Fibroblast of skin of left biceps (primary cell): ENCODE measurements at places on chromosomes 1 and 21.
A peak's percentile ranks its signal among the peaks of the same experiment; 100 is the strongest.

GRCh38 chr1:232599178-232600041, 30.5 kb downstream of the SIPA1L2 start:
- DNase-seq, result no peak

DNA sequence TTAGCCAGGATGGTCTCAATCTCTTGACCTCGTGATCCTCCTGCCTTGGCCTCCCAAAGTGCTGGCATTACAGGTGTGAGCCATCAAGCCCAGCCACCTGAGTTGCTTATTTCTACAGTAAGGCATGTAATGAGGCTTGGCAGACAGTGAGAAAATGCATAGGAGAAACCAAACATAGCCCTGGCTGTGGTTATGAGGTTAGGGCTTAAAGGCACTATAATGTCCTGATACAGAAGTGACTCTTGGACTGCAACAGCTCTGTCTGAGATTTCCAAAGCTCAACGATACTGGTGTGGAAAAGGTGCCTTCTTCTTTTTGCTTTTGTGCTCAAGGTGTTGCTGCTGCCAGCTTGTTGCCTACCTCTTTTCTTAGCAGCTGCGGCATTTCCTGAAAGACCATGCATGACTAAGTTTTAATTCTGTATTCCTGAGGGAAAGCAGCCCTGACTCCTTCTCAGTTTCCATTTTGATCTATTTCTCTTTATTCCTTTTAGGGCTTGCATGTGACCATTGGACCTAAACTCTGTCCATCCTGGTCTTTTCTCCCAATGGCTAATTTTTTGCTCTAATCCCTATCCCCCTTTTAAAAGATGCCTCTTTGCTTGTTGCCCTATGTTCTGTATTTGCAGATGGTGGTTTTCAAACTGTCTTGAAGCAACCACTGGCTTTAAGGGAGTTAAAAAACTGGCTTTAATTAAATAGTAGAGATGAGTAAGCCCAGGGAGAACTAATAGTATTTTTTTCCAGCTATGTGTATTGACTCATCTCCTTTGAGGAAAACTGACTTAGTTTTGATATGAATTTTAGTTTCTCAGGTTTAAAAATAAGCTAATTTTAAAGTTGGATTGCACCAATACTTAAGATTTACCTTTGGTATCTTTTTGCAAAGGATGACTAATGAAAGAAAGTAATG, 70.3 kb downstream of the KIF1B start:
- DNase-seq, result peak; percentile 33

DNA sequence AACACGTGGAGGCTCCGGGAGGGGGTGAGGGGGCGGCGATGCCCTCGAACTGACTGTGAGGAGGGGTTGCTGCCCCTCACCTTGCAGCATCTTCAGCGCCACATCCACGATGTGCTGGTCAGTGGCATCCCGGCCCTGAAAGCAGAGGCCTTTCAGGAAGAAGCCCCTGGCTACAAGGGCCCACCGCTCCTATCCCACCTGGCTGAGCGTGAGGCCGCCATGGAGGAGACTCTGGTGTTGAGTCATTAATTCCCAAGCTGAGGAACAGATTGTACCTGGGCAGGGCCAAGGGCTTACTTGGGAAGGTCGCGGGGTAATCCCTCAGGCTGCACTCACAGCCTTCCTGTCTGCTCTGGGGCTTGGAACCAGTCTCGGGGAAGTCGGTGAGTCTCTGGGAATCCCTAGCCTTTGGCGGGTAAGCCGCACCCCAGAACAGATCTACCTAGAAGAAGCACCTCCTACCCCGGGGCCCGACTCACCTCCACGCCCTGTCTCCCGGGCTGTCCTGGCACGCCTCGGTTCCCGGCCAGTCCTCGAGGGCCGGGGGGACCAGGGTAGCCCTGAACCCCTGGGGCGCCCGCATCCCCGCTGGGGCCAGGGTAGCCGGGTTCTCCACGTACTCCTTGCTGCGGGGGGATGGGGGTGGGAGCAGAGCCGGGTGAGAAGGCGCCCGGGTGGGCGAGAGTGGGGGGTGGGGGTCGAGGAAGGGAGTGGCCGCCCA, 13.9 kb downstream of the COL9A2 start:
- no peak for DNase-seq

DNA sequence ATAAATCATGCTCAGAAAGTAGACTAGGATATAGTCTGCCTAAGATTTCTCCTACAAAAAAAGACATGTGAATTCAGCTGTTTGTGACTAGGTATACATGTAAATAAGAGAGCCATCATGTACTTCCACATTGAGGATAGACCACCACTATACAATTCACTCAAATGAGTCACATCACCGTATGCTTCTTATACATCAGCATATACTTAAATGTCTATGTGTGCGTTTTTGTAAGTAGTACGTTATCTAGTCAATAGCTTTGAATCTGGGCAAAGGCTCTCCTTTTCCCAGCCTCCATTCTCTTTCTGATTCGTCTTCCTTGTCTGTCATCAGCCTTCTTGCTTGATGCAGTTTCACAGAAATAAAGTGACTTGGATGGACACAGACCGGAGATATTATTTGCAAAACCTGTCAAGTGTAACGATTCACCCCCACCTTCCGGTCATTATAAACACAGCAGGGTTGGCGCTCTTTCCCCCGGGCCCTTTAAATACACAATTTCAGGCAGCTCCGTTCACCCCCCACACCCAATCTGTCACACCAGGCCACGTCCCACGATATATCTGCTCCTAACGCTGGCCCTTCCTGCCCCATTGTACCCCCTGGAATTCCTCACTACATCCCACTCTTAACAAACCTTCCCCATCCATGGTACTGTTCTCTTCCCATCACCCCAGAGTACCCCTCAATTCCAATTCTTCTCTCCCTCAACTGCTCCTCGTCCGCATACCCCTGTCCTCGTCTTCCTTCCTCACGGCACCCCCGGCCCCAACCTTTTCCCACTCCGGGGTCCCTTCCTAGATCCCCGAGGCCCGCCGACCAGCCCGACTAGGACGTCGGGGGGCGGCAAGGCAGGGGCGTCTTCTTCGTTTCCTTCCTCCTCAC, 636 bp downstream of the VAMP4 start:
- DNase-seq, result no peak

DNA sequence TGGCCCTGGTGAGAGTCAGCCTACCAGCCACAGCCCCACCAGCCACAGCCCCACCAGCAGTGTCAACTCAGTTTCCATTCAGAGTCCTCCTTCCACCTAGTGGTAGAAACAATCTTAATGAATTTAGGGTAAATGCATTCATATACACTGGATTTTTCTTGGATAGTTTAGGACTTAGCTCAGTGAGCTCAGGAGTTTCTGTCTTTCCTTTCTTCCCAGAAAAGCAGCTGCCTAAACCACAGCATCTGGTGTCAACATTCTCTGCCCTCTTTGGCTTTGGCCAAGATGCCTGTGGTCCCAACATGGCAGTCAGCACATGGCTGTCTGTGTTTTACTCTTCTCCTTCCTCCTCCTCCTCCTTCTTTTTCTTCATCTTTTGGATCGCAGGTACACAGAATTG, 94.0 kb downstream of the CLIC6 start:
- DNase-seq, result no peak
